Left ventricle myocardium superior (tissue), 1 donor: ENCODE measurements at places on chromosomes 11 and 22. TPM values are rescaled to one million over a fixed set of nuclear protein-coding genes. Genes with fewer than 3 reads are reported as not detected.

Gene OR4C6
- not detected for total RNA-seq

Gene CARD18
- total RNA-seq = 0.72 TPM

Gene OR52A1
- total RNA-seq = not detected

Gene HEPN1
- total RNA-seq = not detected

Gene TRPM5
- not detected for total RNA-seq

Gene PKDREJ
- total RNA-seq = not detected

Gene PRG2
- not detected for total RNA-seq

Gene TESMIN
- 0.32 TPM for total RNA-seq
